ENCODE measurements at places on chromosomes 1 and 21.

- DNase-seq: no peak
Observed at GRCh38 chr1:8164670-8165069, 138.6 kb upstream of the ERRFI1 start.

- peak; percentile 53 for DNase-seq
Observed at GRCh38 chr1:229227298-229227919, 43.5 kb upstream of the RAB4A start.

DNA sequence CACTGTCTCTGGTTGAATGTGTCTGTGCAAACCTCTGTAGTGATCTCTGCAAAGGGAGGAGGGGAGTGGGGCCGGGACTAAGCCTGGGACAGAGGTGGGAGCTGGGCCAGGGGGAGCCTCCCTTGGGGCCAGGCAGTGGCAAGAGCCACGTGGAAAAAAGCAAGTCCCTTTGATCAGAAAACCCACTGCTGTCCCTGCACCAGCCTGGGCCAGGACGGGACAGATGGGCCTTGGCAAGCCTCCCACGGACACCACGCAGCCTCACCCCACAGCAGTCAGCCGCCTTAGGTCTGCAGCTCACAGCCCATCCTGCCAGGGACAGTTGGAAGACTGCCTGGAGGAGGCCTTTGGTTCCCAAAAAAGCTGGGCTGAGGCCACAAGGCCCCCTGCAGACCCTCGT lies 11.7 kb upstream of the TRAPPC10 start:
- DNase-seq: no peak

DNA sequence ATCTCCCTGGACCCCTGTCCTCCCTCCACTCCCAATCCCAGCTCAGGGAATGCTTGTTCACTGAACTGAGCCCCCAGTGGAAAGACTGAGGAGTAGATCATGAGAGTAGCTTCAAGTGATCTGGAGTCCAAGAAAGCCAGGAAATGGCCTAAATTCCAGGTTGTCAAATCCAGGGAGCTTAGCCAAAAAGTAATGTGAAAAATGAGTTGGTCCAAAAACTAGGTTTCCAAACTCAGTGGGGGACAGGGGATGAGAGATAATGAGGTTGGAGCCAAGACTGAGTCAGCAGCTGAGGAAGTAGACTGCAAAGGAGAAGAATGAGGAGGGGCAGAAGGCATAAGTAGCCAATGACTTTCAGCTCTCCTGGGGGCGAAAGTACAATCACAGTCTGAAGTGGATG lies 284.1 kb upstream of the BEND5 start:
- no peak for DNase-seq

GRCh38 chr1:157133426-157133825 lies 4.8 kb downstream of the ETV3 start:
- no peak for DNase-seq

DNA sequence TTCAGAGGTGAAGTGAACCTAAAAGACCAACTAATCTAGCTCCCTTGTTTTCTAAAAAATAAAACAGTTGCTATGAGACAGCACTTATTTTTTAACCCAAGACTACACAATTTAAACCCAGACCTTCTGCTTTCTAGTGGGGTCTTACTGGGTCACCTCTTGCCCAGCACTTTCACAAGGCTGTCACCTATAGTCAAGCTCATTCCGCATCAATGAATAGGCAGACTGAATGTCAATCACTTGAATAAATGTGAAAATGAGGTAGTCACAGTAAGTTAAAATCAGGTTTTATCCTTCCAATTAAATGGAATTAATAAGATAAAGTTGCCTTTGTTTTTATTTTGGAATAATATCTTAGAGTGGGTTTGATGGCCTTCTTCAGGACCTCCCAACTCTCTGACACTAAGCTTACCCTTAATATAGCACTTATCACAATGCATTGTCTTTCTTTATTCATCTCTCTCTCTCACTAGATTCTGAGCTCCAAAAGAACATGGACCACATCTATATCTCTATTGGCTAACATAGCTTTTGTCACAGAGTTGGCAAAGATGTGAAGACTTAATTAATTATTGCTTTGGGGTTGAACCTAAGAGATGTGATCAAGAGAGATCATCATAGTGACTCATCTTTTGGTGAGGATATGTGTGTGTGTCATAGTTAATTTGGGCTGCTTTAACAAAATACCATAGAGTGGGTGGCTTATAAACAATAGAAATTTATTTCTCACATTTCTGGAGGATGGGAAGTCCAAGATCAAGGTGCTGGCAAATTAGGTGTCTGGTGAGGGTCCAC lies 248.7 kb upstream of the DAB1 start:
- no peak for DNase-seq
